T-helper 2 cell (primary cell): ENCODE measurements at places on chromosomes 12 and 14.
A peak's percentile ranks its signal among the peaks of the same experiment; 100 is the strongest.

GRCh38 chr14:96057738-96058137, 18.6 kb downstream of the C14orf132 start:
- no peak for DNase-seq

GRCh38 chr14:86299994-86300393, 770.0 kb downstream of the FLRT2 start:
- DNase-seq = no peak

DNA sequence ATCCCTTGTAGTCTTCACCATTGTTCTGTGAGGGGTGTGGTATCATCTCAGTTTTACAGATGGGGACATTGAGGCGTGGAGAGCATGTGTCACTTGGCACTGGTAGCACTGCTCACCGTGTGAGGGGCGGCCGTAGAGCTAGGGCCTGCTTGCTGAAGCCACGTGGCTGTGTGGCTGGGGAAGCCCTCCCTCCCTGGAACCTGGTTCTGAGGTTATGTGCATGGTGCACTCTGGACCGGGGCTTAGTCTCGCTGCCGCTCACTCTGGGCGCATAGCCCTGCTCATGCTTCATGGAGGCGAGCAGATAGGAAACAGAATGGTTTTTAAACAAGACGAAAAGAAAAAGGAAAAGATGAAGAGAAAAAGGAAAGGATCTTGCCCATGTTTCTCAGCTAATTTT, 46.1 kb downstream of the CACNA1C start:
- DNase-seq = no peak

GRCh38 chr12:29725587-29726320, 58.0 kb downstream of the TMTC1 start:
- DNase-seq = no peak

GRCh38 chr14:77260631-77261030, 10.4 kb downstream of the NGB start:
- no peak for DNase-seq

GRCh38 chr14:55433880-55434804, 6.3 kb downstream of the TBPL2 start:
- DNase-seq = no peak

DNA sequence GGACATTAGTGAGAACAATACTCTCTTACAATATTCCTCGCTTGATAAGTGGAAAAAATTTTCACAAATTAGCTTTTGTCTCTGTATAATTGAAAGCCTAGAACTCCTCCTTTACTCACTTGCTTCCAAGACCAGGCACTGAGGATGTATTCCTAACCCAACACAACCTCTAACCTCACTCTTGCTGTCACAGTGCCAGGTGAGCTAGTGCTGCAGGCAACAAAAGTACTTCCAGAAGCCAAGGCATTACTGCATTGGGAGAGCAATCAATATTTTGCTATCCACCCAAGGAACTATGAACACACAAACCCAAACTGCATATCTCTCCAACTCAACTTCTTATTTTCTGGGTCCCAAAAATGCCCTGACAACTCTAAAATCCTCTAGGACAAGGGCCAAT, 1081.0 kb downstream of the VRK1 start:
- DNase-seq = no peak

DNA sequence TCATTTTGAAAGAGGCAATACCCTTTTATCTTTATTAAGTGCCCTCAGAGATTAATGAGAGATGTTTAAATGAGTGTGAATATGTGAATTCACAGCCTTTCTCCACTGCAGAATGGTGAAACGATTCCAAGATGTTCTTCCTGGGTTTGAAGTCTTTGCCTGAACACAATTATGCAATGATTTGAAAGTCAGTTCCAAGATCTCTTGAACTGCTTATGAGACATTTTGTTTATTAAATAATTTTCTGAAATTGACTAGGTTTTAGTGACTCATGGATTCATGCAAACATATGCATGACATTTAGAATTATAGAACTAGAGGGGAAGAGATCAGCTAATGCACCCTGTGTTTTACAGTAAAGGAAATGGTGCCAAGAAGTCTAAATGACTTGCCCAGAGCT, 118.1 kb upstream of the SLC38A2 start:
- no peak for DNase-seq

GRCh38 chr12:115268451-115268850, 584.5 kb upstream of the TBX3 start:
- no peak for DNase-seq

DNA sequence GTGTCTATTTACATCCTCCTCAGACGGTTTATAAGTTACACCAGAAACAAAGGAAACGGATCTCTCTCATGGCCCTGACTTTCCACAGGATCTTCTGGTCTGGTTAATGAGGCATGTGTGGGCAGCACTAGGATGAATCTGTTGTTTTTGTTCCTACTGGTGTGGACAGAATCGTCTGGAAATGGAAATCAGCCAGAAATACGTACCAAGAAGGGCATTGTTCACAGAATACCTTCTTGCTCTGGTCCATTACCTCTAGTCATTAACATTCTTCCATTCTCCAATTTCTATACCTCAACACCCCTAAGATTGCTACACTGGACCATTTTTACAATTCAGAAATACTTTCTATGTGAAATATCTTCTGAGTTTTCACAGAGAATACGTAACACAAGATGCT, 86.0 kb downstream of the TPH2 start:
- DNase-seq = no peak

DNA sequence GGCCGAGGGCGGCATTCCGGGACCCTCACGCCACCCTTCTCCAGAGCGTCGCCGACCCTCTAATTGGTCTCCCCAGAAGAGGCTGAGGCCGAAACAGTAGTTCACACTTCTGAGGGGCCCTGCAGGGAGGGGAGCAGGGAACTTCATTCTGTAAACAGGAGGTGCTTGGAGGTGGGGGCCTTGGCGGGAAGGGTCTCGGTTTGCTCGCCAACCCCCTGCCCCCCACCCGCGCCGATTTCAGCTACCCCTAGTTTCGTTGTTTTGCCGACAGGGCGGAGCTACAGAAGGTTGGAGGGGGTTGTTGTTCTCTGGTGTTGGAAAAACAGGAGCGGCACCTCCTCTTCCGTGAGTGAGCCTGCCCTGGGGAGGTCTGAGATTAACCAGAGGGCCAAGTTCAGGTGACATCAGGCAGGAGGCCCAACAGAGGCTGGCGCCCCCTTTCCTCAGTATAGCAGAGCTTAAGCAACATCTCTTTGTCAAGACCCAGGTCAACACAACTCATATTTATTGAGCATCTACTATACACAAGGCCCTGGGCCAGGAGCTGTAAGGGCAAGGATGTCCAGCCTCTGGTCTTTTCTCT, 682 bp downstream of the ERBB3 start:
- no peak for DNase-seq

GRCh38 chr12:40688085-40688725, 4.0 kb upstream of the CNTN1 start:
- no peak for DNase-seq

GRCh38 chr12:26520869-26521268, 312.1 kb downstream of the ITPR2 start:
- DNase-seq = no peak

- DNase-seq = no peak
Measured at GRCh38 chr14:96584199-96584906, 82.2 kb downstream of the PAPOLA start.

- no peak for DNase-seq
Measured at GRCh38 chr12:91672130-91672529, 473.5 kb downstream of the BTG1 start.

DNA sequence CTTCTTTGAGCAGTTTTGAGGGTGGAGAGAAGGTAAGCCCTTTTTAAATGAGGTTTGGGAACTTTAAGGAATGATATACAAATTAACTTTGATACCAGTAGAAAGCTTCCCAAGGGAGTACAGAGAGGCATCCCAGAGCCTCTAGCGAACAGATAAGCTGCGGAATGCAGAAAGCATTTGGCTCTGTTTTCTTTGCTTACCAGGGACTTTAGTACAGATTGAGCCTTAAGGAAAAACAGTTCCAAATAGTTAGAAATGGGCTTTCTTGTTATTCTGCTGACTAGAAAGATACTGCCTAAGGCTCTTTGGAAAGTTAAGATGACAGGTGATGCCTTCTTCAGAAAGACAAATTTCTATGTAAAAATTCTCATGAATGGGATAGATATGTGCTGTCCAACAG, 261.7 kb upstream of the FOXN3 start:
- DNase-seq = no peak

DNA sequence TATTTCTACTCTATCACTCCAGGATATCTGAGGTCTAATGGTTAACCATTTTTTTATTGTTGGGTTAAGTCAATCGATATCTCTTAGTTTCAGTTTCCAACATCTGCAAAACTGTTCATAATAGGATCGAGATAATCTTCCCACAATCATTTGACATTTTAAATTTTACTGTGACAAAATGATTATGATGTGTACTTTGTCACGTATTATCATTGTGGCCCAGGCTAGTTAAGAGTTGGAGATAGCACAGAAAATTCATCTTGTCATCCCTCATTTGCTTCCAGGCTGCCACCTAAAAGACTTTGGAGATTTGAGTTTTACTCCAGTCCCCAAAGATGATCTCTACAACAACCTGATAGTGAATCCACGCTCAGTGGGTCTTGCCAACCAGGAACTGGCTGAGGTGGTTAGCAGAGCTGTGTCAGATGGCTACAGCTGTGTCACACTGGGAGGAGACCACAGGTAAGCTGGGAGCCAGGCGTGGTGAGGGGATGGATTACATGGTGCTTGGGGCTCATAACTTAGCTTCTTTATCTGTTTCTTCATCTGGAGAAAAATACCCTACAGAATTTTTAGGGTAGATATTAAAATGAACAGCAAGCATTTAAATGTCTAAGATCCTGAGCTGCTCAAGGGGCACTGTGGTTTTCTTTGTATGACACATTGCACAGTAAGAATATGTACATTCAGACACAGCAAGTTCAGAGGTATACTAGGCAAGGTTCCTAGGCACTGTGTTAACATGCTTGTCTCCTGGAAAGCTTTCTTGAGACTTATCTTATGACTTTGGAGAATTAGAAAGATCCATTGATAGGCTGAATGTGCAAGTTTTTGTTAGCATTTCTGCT, 22.4 kb downstream of the ARG2 start:
- DNase-seq = peak; percentile 77

DNA sequence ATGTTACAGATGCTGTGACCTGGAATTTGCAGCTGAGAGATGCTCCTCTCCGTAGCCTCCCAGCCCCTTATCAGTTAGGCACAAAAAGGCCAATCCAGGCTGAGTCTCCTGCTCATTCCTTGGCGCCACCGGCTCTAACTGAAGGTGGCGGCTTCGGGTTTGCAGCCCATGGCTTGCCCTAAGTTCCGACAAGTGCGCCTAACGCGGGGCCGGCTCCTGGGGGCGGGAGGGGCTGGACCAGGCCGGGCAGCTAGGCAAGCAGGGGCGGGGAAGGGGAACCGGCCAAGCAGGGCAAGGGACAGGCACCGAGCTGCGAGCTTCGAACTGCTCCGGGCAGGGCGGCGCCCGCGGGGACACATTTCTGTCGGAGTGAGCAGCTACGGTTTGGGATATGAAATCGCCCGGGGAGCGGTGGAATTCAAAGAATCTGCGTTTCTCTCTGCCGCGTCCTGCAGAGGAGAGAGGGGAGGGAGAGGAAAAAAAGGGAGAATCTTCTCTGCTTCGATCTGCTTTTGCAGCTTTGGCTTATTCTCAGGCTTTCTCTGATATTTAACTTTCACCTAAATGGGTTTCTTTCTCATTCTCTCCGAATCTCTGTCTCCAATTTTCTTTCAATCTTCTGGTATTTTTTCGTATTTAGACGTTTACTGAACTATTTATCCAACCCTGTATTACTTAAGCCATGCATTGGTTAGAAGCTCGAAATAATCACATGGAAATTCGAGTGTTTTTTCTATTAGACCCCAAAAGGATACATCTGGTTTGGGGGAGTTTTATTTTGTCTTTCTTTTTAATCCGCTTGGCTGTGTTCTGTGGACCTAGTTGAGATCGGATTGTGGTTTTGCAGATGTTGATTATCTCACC, 1.6 kb upstream of the HOXC12 start:
- no peak for DNase-seq
